Gastroesophageal sphincter (tissue), 4 donors: ENCODE measurements at places on chromosomes 11 and 22.

DNA sequence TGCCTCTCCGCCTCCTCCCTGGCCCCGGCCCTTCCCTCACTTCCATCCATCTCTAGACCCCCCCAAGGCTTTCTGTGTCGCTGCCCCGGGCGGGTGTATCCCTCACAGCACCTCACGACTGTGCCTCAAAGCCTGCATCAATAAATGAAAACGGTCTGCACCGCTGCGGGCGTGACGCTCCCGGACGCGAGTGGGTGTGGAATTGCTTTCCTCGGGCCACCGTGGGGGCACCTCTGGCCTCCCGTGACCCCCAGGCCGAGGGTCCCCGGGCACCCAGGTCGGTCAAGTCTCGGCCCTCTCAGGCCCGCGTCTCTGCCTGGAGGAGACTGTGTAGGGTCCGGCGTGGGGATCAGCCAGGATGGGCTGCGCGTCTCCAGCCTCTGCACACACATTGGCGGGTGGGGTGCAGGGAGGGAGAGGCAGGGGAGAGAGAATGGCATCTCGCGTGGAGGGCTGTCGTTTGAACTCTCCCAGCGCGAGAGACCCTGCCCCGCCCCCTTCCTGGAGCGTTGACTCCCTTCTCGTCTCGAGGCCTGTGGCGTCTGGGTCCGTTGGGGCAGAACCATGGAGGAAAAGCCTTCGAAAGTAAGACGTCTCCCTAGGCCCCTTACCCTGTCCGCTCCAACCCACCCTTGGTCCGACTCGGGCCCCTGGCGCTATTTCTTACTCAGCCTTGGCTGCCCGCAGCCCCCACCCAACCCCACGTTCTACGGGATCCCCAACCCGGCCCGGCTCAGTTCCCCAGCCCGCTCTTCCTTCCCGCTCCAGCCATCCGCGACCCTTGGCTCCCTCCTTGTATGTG, at the start of gene CATSPERZ:
TSS of gene CATSPERZ (plus strand) at position 512 of the 802 bp plus-strand sequence. CDS start at position 565, 53 bp downstream.
- ATAC-seq: no peak

DNA sequence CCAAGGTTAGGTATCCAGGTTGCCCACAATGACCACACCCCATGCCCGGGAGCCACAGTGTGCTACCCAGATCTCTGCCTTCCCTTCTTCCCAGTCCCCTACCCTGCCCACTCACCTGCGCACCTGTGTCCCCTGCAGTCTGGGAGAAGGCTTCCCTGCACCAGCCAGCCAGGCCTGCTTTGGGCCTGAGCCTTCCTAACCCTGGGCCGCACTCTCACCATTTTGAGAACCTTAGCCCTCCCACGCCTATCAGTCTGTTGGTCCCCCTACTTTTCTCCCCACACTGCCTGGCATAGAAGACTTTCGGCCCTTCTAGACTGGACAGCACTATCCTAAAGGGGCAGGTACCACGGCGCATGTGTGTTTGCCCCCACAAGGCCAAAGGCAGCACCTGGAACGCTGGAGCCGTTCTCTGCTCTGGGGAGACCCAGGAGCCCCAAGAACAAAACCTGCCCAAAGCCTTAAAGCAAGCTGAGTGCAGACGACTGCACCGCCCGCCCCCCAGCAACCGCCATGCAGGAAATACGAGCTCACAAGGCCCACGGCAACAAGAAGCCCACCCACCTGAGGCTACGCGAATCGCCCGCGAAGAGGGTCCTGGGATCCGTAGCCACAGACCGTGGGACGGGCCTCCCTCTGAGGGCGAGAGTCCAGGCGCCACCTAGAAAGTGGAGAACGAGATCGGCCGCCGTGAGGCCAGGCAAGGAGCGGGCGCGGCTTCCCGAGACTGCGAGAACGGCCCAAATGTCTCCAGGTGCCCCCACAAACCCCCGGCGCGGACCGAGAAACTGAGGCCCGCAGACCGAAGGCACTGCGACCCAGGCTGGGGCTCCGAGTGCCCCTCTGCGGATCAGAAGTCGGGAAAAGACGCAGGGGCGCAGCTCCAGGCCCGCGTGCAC, 546 bp downstream of the GNB1L start:
- peak; percentile 2 for ATAC-seq

DNA sequence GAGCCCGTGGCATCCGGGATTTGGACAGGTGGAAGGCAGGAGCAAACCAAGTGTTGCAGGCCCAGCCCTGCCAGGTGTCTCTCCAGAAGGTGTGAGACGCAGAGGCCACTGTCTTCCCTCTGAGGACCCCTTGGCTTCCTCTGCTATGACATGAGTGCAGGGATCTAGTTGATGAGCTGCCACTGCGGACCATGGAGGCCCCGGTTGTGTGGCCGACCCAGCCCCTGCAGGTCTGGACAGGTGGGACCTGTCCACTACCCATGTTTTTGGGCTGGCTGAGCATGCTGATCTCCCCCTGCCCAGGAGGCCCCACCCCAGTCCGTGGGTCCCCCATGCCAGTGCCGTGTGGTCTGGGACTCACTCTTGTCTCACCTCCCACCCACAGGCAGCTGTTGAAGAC, 22.9 kb downstream of the PRR5 start:
- ATAC-seq: no peak

GRCh38 chr11:38543986-38544385, 1946.0 kb upstream of the RAG2 start:
- ATAC-seq: no peak
